ENCODE measurements at places on chromosomes 4 and X.

GRCh38 chrX:54978448-54978847, 15.5 kb downstream of the PFKFB1 start:
- DNase-seq, result no peak

GRCh38 chrX:16695079-16695676, 17.3 kb downstream of the CTPS2 start:
- no peak for DNase-seq

DNA sequence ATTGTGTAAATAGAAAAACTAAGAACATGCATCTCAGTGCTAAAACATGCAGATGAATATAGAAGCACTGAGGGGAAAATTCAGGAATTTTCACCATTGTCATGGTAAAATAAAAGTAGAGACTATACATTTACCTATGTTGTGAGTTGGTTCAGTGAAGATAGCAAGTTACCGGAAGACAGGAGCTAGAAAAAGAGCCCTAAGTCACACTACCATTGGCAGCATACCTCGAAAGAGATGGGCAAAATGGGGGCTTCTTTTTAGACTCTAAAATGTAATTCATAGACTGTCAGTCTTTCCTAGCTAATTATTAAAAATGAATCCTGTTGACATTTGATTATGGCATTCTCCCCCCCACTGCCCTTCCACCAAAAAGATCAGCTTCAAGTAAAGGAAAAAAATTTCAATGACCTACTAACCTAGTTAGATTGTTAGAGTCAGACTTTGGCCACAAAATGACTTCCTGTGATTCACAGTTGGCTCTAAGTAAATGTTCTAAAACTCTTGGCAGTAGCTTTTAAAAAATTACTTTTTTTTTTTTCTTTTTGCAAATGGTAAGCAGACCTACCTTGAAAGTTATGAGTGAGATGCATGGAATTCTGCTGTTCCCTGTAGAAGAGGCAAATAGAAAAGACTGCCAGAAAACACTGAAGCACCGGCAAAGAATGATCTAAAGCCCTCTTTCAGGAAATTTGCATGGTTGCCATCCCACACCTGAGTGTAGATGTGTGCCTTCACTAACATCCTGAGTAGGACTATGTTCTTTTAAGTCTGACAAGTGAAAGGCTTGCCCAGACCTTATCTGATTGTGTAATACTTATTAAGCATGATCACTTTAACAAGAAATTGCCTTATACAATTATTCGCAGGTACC, 26.4 kb upstream of the ARSJ start:
- DNase-seq, result no peak

GRCh38 chrX:80335062-80335830, 85.0 kb upstream of the TENT5D start:
- DNase-seq, result no peak

GRCh38 chrX:150627957-150628356, 59.5 kb downstream of the MTM1 start:
- no peak for DNase-seq

DNA sequence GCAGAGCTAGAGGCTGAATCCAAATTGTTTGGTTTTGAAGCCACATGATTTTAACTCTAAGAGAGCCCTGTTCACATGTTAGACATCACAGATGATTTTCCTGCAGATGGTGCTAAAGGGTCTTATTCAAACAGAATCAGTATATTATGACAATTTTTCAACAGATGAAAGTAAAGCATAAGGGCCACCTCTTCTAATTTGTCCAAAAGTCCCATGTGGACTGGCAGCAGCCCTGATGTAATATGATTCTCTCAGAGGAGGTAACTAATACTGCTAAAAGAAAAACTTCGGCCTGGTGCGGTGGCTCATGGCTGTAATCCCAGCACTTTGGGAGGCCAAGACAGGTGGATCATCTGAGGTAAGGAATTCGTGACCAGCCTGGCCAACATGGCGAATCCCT, 26.0 kb upstream of the SETD7 start:
- DNase-seq, result no peak

DNA sequence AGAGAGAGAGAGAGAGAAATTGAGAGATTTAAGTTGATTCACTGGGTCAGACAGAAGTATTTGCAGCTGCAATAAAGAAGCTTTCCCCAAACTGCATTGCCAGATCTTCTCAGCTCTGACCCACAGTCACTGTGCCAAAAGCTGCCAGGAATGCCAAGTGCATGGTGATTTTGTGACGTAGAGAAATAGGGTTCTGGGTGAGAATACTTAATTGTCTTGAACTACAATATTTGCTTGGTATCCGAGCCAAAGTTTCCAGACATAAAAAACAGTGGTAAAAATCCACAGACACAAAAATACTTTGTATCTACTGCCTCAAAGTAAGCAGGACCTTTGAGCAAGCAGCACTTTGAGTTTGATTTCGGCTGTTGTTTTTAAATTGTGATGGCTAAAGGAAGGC, 331.1 kb downstream of the GRID2 start:
- DNase-seq, result no peak

GRCh38 chrX:30150196-30150895, 65.0 kb upstream of the MAGEB2 start:
- DNase-seq, result no peak

DNA sequence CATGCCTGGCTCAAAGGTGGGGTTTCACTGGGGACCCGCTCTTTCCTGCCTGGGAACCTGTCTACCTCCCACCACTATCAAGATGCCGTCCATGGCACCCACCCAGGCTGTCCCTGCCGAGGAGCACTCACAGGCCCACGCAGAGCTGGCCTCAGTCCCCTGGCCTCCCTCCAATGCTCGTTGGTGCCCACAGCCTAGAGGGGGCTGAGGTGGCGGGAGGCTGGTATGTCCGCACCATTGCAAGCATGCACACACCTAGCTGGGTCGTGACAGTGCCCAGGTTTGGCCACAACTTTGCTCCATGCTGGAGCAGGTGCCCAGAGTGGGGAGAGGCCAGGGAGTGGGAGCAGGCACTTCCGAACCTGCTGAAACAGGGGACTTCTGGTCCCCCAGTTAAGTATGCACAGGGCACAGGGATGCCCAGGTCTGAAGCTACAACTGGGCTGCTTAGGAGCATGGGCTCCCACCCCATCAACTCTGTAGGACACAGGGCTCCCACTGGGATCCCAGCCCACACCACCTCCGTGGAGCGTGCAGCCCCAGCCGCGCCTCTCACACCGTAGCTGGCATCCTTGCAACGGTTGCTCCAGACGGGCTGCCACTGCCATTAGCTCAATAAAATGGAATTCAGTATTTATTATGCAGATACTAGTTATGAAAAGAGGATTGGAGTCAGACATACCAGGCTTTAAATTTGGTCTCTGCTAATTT, 1376.1 kb upstream of the TENM3 start:
- DNase-seq, result no peak

DNA sequence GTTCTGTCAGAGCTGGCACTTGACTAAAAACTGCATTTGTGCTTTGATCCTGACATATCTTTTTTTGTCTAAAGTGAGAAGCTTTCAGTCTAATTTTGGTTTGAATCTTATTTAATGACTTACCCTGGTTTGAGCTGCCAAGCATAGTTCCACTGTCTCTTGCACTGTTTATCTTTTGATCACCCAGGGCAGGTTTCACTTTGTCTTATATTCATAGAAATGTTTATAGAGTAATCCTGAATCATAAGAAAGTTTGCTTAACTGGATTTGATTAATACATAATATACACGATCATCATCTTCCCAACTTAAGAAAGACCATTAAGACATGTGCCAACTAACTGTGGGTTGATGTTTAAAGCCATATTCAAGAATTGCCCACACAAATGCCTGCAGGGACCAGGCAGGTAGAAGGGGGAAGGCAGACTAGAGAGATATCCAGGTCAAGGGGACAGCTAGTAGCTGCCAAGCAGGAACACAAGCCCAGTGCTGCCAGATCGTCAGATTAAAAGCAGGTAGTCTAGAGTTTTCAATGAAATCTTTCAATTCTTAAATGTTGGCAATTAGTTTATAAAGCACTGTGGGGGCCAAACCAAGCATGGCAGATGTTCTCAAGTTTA, 1.9 kb downstream of the GK start:
- no peak for DNase-seq

DNA sequence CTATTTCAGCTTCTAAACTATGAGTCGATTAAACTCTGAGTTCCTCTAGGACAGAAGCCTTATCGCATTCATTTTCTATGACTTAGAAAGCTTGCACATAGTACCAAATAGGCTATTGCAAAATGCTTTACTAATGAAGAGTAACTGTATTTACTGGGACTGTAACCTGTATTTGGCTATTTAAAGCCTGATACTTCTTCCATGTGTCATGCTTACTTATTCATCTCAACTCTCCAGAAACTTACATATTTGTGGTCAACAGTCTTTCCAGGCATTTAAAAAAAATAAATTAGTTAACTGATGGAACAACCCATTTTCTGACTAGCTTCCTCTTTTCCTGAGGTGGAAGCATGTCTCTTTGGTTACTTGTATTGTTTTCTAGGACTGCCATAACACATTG, 467.9 kb downstream of the PCDH11X start:
- no peak for DNase-seq

DNA sequence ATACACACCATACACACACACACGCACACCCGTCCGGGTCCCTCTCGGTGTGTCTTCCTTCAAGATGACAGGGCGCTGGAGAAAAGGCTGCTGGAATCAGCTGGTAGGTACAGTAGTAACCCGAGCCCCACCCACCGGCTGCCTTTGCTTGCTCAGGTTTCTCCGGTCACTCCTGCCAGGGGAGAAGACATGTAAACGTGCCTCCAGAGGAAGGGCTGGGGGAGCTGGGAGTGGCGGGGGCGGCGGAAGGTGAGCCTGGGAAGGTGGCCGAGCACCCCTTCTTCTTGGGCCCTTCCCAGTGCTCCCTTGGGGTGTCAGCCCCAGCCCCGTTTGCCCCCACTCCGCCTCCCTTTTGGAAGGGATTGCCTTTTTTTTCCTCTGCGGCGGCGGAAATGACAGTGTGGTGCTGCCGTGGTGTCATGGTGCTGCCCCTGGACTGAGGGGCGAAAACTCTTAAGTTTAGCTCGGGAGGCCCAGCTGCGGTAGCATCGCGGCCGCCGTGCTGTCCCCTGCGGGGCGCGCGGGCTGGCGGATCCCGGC, at the start of gene MID2:
TSS of gene MID2 (plus strand) at position 169 of the 540 bp plus-strand sequence. CDS start 561 bp downstream, outside the sequence.
- DNase-seq, result no peak

GRCh38 chr4:116389139-116389538, 696.2 kb downstream of the TRAM1L1 start:
- no peak for DNase-seq

DNA sequence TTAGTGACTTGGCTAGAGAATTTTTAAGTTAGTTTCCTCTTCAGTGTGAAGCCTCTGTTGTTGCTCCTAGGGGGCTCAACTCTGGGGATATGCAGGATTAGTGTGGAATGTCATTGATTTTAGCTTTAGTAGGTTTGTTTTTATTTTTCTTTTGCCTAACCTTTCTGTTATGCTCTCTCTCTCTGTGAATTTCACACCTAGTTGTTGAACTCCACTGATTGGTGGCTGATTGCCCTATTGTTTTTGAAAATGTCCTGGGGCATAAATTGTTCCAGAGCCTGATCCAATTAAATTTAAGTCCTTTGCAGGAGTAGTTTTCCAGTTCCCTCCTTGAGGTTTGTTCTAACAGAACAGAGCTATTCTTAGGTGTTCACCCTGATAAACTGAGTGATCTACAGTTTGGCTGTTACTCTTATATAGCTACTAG, 393.3 kb upstream of the CTSO start:
- DNase-seq, result no peak

DNA sequence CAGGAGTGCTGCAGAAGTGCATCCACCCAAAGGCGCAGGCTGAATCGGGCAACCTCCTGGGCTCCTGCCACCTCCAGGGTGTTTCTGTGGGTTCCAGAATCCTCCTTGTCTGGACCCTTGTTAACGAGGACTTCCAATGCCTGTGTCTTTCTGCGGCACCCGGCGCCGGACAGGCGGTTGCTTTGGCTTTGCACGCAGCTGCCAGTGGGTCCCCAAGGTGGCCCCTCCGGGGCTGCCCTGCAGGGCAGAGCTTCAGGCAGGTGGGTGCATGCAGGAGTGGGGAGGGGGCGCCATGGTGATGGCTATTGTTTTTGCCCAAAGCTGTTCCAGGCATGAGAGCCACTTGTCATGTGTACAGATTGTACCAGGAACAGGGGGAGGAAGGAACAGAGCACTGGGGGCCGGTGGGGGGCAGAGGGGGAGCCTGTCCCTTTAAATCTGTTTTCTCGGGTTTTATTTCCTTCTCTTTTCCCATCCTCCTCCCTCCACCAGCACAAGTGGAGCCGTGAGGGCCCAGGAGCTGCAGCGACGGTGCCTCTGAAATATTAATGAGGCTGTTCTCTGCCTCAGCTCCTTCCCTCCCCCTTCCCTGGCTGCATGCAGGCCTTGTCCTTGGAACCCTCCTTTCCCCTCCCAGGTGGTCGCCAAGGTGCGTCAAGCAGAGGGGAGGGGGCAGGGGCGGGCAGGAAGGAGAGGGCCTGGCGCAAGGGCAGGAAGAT, 13.1 kb downstream of the ATP2B3 start:
- no peak for DNase-seq
